G401 (cell line): ENCODE measurements at places on chromosomes 11 and 22.

GRCh38 chr11:22491555-22492225 is 133.9 kb downstream of the FANCF start:
- DNase-seq = peak; percentile 27

DNA sequence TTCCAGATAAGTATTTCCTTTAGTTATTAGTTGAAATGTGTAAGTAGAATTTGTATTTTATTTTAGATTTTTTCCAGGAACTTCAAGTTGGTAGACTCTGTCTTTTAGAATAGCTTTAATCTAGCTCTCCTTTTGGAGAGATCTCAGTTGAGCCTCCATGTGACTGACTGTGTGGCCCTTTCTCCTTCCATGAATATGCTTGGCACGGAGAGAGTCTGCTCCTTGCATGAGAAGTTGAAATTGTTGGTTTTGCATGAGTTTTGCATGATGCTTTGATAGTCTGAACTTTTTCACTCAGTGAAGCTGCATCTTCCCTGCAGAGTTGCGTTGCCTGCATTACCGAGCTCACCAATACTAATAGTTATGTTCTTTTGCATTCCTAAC is 32.8 kb upstream of the CTTN start:
- no peak for DNase-seq

GRCh38 chr11:28347371-28347770 is 239.2 kb downstream of the METTL15 start:
- DNase-seq = no peak

DNA sequence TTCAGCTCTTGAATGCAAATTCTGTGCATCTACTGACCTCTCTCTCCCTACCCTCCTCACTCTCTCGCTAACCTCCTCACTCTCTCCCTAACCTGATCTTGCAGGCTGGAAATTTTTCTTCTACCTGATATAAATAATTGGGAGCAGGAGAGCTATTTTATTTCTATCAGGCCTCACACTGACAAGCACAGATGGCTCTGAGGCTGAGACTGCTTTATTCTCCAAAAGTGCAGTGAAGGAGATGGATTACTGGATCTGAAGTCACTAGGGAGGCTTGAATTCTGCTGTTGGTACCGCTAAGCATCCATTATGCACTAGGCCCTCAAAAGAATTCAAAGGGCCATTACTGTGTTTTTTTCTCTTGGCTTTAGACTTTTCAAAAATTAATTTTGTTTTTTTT is 19.4 kb upstream of the LDHA start:
- DNase-seq = peak; percentile 78

DNA sequence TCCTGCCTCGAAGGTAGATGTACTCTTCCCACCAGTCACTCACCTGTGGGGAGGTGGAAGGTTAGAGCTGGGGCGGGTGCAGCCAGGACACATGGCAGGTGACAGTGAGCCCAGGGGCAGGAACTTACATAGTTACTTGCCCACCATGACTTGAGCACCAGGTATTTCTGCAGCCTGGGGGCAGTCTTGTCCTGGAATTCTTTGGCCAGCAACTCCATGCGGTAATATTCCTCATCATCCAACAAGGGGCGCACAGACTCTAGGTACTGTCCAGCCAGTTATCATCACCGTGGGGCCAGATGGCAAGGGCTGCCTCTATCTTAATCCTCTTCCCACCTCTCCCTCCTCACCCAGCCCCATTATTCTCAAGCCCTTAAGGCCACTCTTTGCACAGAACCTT is 2.2 kb downstream of the CPT1B start:
- DNase-seq = peak; percentile 92

DNA sequence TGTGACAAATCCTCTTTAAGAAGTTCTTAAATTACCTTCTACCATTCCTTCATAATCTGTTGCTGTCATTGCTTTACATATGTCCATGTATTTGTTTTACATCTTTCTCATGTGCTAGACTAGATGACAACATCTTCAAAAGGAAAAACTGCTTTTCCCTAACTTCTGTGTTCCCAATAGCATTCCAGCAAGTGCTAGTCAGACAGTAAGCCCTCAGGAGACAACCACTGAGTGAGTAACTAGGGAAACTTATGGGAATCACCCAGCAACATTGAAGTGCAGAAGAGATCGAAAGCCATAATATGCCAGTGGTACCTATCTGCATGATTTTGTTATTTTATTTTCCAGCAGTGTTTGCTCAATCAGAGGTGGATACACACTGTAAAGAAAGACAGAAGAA is 889.7 kb upstream of the API5 start:
- DNase-seq = no peak

GRCh38 chr22:26267856-26268255 is 98.6 kb downstream of the SEZ6L start:
- no peak for DNase-seq

DNA sequence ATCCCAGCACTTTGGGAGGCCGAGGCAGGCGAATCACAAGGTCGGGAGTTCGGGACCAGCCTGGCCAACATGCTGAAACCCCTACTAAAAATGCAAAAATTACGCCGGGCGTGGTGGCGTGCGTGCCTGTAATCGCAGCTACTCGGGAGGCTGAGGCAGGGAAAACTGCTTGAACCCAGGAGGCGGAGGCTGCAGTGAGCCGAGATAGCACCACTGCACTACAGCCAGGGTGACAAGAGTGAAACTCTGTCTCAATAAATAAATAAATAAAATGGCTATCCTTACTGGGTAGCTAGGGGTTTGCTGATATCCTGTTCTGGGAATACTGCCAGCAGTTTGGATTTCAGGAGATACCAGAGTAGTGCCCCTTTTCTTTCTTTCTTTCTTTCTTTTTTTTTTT is 2.4 kb upstream of the RBM14 start:
- no peak for DNase-seq

- no peak for DNase-seq
Observed at GRCh38 chr11:71129624-71130023, 122.8 kb downstream of the SHANK2 start.

- no peak for DNase-seq
Observed at GRCh38 chr22:19490628-19491230, 11.0 kb downstream of the CDC45 start.

- DNase-seq = no peak
Observed at GRCh38 chr22:37182949-37183245, 5.2 kb downstream of the C1QTNF6 start.

GRCh38 chr11:2673250-2673610 is 26.6 kb downstream of the KCNQ1OT1 start:
- DNase-seq = no peak

GRCh38 chr11:32953700-32954099 is 61.1 kb downstream of the QSER1 start:
- DNase-seq = no peak

- DNase-seq = no peak
Observed at GRCh38 chr11:104104201-104104600, 59.7 kb downstream of the PDGFD start.

DNA sequence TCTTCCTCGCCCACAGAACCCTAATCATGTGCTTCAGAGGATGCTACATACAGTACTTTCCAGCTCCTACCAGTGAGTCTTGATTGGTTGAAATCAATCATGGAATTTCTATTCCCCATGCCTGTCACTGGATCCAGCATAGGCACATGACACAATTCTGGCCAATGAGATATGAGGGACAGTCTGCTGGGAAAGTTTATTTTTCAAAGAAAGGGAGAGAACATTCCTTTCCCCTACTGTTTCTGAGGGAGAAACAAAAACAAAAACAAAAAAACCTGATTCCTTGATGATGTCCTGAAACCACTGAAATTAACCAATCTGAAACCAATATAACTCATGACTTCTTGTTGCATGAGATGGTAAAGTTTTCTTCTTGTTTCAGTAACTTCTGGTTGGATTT is 3.3 kb upstream of the RCN1 start:
- DNase-seq = peak; percentile 3

DNA sequence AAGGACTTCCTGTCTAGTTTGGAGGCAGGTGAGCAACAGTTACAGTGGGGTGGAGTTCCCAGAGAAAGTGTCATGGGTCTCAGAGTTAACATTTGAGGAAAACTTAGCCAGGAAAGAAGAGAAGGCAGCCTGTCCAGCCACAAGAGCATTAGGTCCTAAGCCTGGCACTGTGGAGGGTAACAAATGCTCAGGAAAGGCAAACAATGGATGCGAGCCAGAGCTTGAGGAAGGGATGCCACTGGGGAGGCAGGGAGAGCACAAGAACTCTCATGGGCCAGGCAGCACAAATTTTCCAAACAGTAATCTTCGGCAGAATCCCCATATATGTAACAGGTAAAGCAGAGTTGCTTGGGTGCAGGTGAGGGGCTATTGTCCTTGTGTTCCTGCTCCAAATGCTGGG is 8.0 kb upstream of the SERPIND1 start:
- DNase-seq = peak; percentile 54

GRCh38 chr11:44600839-44601383 is 35.4 kb downstream of the CD82 start:
- DNase-seq = no peak

GRCh38 chr11:69057801-69058200 is 9.1 kb downstream of the TPCN2 start:
- no peak for DNase-seq

DNA sequence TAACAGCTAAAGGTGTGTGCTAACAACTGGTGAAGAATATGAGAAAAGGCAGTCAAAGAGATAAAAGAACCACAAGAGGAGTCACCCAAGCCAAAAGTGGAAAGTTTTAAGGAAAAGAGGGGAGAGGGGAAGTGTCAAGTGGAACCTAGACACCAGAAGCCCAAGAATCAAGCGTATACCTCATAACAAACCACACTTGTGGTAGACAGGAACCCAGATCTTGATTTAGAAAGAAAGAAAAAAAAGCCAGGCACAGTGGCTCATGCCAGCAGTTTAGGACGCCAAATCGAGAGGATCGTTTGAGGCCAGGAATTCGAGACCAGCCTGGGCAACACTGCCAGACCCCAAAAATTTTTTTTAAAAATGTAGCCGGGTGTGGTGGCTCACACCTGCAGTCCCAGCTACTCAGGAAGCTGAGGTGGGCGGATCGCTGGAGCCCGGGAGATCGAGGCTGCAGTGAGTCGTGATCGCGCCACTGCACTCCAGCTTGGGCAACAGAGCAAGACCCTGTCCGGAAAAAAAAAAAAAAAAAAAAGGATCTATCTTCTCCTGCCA is 877 bp downstream of the SLC25A17 start:
- no peak for DNase-seq

- DNase-seq = no peak
Observed at GRCh38 chr11:44016131-44016530, 31.6 kb upstream of the ACCSL start.

DNA sequence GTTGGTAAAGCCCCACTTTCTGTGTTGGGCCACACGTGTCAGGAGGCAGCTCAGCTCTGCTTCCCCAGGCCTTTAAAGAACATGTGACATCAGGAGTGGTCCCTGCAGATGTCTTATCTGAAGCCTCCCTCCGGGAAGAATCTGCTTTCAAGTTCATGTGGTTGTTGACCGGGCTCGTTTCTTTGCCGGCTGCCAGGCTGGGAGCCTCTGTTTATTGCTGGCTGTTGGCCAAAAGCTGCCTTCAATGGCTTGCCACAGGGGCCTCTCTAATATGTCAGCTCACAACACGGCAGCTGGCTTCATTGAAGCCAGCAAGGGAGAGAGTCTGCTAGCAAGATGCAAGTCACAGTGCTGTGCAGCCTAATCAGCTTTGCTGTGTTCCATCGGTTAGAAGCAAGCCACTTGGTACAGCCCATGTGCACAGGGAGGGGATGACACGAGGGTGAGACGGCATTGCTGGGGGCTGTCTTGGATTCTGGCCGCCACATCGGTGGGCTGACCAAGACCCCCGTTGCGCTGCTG is 14.6 kb downstream of the MRGPRF start:
- DNase-seq = peak; percentile 77

DNA sequence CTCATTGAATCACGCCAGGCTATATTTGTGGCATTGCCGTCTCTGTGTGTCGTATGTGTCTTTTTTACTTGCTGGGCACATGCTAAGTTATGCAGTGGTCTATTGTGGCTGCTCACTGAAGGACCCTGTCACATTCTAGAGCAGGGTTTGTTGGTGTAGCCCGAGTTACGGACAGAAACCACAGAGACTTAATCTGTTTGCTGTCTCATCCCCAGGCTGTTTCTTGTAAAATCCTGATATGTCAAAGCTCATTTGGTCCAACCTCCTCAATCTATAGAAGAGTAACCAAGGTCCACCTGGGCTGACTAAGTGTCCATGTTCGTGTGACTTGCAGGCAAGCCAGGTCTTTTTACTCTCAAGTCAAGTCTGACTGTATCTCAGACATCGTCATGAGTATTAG is 5.0 kb downstream of the DPF2 start:
- DNase-seq = no peak

DNA sequence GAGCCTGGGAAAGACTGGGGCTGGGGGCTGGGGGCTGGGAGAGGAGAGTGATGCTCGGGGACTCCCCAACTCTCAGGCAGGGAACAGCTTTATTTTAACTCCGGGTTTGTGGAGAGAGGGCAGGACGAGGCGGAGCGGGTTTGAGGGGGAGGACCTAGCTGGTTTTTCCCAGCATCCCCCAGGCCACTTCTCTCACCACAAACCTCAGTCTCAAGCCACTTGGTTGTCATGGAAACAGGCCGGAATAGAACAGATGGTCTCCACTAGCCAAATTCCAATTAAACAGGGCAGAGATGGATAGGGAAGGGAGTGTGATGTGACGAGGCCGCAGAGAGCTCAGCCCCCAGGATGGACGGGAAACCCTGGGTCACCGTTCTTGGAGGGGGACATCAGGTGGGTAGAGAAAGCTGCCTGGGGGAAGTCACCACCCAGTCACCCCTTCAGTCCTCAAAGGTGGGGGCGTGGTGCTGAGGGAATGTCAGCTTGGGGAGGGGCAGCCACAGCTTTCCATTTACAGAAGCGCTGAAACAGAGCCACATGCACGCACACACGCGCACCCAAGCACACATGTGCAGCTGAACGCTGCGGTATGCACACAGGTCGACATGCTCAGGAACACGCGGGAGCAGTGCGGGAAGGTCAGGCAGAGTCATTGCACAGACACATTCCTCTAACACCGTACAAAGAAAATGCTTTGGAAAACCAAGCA is 19.2 kb downstream of the NECTIN1 start:
- peak; percentile 98 for DNase-seq

DNA sequence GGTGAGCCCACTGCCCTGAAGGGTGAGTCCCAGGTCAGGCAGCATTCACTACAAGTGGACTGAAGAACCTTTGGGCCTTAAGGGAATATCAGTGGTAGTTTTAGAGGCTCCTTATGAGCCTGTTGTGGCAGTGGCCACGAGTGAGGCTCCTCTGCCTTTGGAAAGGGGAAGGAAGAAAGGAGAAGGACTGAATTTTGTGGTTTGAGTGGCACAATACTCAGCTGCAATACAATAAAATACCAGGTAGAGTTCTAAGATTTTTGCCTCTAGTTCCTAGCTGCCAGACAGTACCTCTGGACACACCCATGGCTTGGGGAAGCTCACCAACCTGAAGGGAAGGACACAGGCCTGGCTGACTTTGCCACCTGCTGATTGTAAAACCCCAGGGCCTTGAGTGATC is 260.9 kb downstream of the DYNC2H1 start:
- no peak for DNase-seq

- no peak for DNase-seq
Observed at GRCh38 chr11:123268156-123268555, 73.1 kb upstream of the CLMP start.

DNA sequence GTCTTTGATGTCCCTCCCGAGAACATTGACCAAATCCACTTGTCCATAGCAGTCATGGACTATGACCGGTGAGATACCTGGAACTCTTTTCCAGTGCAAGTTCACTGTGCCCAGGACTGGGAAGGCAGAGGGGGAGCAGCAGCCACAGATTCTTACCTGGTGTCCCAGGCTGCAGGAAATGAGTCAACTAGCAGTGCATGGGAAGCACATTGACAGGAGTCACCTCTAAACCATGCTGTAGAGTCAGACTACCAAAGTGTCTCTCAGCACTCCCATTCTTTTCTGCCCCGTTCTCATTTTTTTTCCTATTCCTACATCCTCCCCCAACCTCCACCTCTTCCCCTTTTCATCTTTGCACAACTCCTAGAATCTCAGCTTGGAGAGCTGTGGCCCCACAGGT is 67.2 kb upstream of the OLFML1 start:
- no peak for DNase-seq

GRCh38 chr22:49951000-49951677 is 9.4 kb upstream of the PIM3 start:
- no peak for DNase-seq
